ENCODE measurements at places on chromosomes 1 and 21. TPM values are rescaled to one million over a fixed set of nuclear protein-coding genes. Genes with fewer than 3 reads are reported as not detected.

TRABD2B gene
- not detected for total RNA-seq

SMCP gene
- total RNA-seq, result not detected

ANGPTL3 gene
- total RNA-seq, result not detected

NEK2 gene
- total RNA-seq, result 24.2 TPM

CFAP74 gene
- 0.46 TPM for total RNA-seq

CD34 gene
- total RNA-seq, result 0.02 TPM

ASTN1 gene
- total RNA-seq, result not detected

REG4 gene
- total RNA-seq, result 12.3 TPM

MCOLN2 gene
- total RNA-seq, result 20.4 TPM

ACTL8 gene
- total RNA-seq, result not detected

UMODL1 gene
- not detected for total RNA-seq

HTR6 gene
- not detected for total RNA-seq

MX1 gene
- total RNA-seq, result 109 TPM

SHISAL2A gene
- total RNA-seq, result 14.2 TPM

DIO1 gene
- total RNA-seq, result not detected

AMY2A gene
- total RNA-seq, result not detected

HES5 gene
- 0.28 TPM for total RNA-seq

GBP6 gene
- total RNA-seq, result 0.23 TPM

PDE4DIP gene
- total RNA-seq, result 18.6 TPM

CHI3L1 gene
- total RNA-seq, result not detected

DISP3 gene
- total RNA-seq, result 0.58 TPM

SNRPE gene
- 457 TPM for total RNA-seq

PM20D1 gene
- 0.25 TPM for total RNA-seq

PRR9 gene
- not detected for total RNA-seq

ASPM gene
- total RNA-seq, result 30.2 TPM

PCNX2 gene
- total RNA-seq, result 12.5 TPM

FGR gene
- 0.30 TPM for total RNA-seq

CFHR1 gene
- total RNA-seq, result not detected

TCP10L gene
- 0.52 TPM for total RNA-seq

NKAIN1 gene
- not detected for total RNA-seq

BRINP3 gene
- not detected for total RNA-seq

NBPF20 gene
- total RNA-seq, result 0.48 TPM

SCAMP3 gene
- total RNA-seq, result 117 TPM

TTC39A gene
- total RNA-seq, result not detected

RNU1-2 gene
- total RNA-seq, result 874 TPM

LINGO4 gene
- total RNA-seq, result not detected

OR2T29 gene
- not detected for total RNA-seq

NR5A2 gene
- total RNA-seq, result 0.06 TPM

OR2T33 gene
- not detected for total RNA-seq

TSPEAR gene
- total RNA-seq, result not detected

ATP1A2 gene
- total RNA-seq, result not detected

All from activated naive CD8-positive, alpha-beta T cell treated with anti-CD3 and anti-CD28 coated beads for 36 hours (primary cell).